ENCODE measurements at places on chromosomes 7 and 10.

DNA sequence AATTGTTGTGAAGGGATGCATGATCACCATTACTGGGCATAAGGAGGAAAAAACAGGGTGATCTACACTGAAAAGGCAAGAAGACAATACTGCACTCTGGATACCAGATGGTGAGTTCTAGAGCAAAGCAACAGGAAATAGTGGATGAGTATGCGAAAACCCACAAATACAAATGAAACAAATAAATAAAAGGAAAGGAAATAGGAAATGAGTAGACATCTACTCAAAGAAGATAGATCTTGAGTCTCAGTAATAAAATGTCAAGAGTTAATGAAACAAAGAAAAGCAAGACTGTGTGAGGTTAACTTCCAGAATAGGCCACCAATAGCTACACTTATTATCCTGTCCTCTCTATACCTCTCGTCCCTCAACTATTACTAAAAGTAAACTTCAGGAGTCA, 11.7 kb downstream of the ORC5 start:
- DNase-seq, result no peak

- DNase-seq, result no peak
Observed at GRCh38 chr7:75983471-75984129, 10.8 kb downstream of the TMEM120A start.

DNA sequence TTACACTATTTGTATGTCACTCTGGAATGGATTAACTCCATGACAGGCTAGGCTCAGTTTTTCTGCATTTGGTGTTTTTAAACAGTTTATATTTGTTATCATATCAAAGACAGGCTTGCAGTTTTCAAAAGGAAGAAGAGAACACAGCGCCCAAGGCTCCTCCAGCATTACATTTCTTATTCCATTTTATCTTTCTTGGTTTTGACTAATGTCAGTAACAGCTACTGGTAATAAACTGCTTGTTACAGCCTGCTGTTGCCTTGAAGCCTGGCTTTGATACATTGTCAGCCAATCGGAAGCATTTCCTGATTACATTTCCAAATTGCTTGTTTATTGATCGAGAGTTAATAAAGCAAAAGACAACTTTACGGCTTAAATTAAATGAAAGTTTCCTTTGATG, 166.0 kb upstream of the MDFIC start:
- no peak for DNase-seq

DNA sequence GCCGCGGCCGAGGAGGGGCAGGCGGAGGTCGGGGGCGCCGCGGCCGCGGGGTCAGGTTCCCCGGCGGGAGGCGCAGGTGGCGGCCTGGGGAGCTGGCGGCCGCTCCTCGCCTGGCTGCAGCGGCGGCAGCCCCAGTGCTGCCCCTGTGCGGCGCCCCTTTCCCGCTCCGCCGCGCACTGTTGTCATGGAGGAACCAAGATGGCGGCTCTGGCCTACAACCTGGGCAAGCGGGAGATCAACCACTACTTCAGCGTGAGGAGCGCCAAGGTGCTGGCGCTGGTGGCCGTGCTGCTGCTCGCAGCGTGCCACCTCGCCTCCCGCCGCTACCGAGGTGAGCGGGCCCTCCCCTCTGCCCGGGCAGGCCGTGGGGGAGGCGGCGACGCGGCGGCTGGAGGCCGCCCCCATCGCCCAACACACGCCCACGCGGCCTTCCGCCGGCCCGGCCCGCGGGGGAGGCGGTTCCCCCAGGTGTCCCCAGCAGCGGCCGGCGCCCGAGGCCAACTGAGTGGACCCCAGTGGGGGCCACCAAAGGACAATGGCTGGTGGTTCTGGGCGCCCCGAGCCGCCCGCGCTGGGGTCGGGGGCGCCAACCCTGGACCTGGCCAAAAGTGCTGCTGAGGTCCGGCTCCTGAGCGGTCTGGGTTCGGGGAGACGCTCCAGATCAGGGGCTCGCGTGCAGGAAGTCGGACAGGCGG, 425 bp downstream of the CASD1 start:
- DNase-seq, result peak; percentile 75

GRCh38 chr7:13153742-13154141, 466.3 kb downstream of the ARL4A start:
- no peak for DNase-seq

- peak; percentile 65 for DNase-seq
Observed at GRCh38 chr7:47179812-47180515, 401.9 kb downstream of the TNS3 start.

DNA sequence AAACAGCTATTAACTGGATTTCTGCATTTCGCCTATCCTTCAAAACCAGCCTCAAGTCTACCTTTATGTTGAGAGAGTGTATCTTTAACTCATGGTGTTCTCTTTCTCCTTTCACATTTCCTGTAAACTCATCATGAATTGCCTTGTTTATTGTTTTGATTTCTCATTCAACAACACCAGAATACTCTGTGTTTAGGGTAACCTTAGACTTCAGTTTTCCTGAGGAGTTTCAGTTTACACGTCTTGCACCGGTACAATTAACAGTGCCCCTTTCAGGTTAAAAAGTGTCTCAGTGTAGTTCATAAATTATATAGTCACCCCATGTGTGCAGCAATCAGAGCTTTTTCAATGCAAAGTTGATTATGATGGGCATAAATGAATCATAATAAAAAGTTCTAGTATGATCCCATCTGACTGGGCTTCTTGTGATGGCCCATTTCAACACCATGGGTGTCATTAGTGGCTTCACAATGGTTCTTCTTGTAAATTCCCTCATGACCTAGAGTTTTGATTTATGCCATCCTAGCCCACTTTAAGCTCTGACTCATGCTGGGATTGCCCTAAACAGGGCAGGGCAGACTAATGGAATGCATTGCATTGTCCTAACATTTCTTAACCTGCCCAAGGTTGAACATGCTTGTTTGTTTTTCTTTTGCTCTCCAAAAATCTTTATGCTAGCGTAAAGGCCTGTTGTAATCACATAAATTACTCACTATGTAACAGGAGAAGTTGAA, 22.0 kb downstream of the ITGB8 start:
- no peak for DNase-seq

DNA sequence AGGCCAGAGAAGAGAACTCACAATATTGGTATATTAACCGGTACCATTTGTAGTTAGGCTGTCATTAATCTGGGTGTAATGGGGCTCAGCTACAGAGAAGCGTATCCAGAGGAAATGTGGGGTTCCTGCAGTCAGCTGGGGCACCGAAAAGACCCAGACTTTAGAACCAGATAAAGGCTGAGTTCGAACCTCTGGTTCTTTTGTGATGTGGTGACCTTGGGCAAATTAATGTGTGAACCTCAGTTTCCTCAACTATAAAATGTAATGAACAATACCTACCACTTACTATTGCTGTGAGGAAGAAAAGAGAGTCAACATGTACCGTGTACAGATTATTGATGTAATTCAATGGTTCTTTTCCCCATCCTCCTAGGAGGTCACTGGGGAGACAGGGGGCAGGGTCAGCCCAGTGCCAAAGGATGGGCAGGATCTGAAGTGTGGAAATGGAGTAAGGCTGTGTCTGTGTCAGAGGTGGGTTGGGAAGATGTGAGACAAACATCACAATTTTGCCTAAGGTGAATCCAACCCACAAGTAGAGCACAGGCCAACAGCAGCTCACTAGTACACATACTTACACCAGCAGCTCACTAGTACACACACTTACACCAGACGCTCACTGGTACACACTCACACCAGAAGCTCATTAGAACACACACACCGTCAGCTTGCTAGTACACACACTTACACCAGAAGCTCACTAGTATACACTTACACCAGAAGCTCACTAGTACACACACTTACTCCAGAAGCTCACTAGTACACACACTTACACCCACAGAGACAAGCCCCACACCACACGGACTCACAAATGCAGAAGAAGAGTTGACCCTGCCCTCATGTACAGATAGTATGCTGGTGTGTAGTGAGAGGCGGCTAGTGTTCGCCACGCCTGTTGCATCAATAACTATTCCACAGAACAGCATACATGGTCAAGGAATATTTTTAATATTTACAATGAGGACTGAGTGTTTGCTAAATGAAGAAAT, 28.0 kb downstream of the PRSS2 start:
- no peak for DNase-seq

DNA sequence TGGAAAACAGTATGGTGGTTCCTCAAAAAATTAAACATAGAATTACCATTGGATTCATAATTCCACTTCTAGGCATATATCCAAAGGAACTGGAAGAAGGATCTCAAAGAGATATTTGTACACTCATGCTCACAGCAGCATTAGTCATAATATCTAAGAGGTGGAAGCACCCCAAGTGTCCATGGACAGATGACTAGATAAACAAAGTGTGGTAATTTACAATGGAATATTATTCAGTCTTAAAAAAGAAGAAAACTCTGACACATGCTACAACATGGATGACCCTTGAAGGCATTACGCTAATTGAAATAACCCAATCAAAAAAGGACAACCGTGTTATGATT, 594.2 kb downstream of the KCNMA1 start:
- DNase-seq, result no peak

DNA sequence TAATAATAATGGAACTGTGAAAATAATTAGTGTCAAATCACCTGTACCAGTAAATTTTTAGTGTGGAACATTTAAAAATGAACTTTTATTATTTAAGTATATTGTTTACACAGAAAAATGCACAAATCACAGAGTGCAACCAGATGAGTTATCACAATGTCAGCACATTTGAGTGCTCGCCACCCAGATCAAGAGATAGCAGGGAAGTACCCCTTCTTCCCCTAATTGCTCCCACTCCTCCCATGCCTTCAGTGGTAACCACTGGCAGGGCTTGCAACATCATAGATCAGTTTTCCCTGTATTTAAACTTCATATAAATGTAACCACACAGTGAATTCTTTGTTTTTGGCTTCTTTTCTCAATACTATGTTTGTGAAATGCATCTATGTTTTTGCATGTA, 7.8 kb upstream of the GPR141 start:
- no peak for DNase-seq

GRCh38 chr7:105826143-105826542, 50.3 kb downstream of the ATXN7L1 start:
- no peak for DNase-seq

GRCh38 chr10:122281751-122282150, 10.7 kb downstream of the BTBD16 start:
- DNase-seq, result no peak
